ENCODE measurements at places on chromosomes 3 and 15.

DNA sequence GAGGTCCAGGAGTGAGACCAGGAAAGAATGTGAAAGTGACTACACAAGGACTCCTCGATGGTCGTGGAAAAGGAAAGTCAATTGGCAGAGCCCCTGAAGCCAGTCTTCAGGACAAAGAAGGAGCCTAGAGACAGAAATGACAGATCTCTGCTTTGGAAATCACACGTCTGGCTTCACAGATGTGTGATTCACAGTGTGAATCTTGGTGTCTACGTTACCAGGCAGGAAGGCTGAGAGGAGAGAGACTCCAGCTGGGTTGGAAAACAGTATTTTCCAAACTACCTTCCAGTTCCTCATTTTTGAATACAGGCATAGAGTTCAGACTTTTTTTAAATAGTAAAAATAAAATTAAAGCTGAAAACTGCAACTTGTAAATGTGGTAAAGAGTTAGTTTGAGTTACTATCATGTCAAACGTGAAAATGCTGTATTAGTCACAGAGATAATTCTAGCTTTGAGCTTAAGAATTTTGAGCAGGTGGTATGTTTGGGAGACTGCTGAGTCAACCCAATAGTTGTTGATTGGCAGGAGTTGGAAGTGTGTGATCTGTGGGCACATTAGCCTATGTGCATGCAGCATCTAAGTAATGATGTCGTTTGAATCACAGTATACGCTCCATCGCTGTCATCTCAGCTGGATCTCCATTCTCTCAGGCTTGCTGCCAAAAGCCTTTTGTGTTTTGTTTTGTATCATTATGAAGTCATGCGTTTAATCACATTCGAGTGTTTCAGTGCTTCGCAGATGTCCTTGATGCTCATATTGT, 6.0 kb downstream of the CCR2 start:
- DNase-seq, result no peak

- DNase-seq, result no peak
Observed at GRCh38 chr3:31768479-31769125, 212.5 kb downstream of the OSBPL10 start.

GRCh38 chr3:98680723-98681122, 82.4 kb upstream of the ST3GAL6 start:
- no peak for DNase-seq

GRCh38 chr15:62977952-62978811, 64.4 kb upstream of the TPM1 start:
- no peak for DNase-seq

- no peak for DNase-seq
Observed at GRCh38 chr3:44326019-44326418, 12.5 kb upstream of the TCAIM start.

- no peak for DNase-seq
Observed at GRCh38 chr3:9113040-9113439, 136.4 kb downstream of the SRGAP3 start.

GRCh38 chr3:48747015-48747615, 30.1 kb upstream of the IP6K2 start:
- no peak for DNase-seq

GRCh38 chr3:19155375-19155774, 7.1 kb downstream of the KCNH8 start:
- no peak for DNase-seq

- no peak for DNase-seq
Observed at GRCh38 chr3:168552251-168552650, 456.5 kb upstream of the GOLIM4 start.

DNA sequence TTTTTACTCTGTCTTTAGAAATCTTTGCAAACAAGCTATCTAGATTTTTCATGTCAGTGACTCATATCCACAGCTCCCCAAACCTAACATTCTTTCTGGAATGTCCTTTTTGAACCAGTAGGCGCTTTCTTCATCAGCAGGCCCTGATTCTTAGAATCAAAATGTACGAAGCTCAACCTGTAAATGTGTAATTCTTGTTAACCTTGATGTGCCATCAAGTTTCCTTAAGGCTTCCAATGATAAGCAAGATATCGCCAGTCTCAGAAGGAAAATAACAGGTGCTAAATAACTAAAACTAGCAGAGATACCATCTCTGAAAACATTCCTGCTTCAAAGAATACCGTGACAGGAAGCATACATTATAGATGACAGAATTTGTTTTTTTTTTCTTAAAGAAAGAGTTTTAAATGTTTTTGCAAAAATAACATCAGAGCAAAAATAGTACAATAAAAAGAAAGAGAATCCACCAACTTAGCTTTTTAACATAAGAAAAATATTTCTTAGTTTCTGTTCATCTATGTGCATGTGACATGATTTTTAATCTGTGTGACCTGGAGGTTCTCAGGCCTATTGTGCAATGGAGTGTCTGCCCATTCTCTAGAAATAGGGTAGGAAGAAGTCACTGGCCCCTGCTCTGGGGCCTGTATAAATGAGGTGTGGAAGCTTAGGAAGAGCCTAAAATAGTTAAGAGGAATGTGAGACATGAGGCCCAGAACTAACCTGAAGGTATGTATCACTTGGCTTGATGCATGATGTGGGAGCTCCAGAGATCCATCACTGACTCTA, 14.7 kb upstream of the SECISBP2L start:
- DNase-seq, result no peak

GRCh38 chr3:193897731-193898180, 238.2 kb upstream of the HES1 start:
- no peak for DNase-seq

DNA sequence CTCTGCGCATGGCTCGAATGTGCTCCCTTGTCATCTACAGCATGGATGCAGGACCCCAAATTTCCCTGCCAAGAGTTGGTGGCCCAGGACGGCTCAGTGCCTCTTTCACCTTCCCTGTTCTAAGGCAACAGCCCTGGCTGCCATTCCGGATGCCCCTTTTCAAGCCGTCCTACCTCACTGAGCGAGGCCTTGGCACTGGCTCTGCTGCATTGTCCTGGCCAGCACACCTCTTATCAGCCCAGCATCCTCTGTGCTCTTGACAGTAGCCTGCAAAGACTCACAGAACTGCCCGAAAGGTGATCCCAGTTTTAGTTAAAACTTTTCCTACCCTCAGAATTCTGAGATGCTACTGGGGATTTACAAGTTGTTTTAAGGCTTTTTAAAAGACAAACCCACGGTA, 122.0 kb downstream of the MECOM start:
- no peak for DNase-seq
